ENCODE measurements at places on chromosomes 3 and 15.

- no peak overlapping the region for H3K27ac ChIP-seq
- DNase-seq: no peak
- no peaks in the 10 kb centered on the region for H3K4me1 ChIP-seq
Measured at GRCh38 chr3:150091626-150092025, 120.9 kb upstream of the PFN2 start.

GRCh38 chr3:127053979-127054378, 71.1 kb downstream of the PLXNA1 start:
- no peaks in the 10 kb centered on the region for H3K27me3 ChIP-seq
- H3K4me1 ChIP-seq: no peaks in the 10 kb centered on the region
- no peak for DNase-seq
- no peaks in the 10 kb centered on the region for H3K36me3 ChIP-seq
- no peak overlapping the region for H3K4me3 ChIP-seq
- no peak overlapping the region for H3K27ac ChIP-seq

- H3K36me3 ChIP-seq: no peaks in the 10 kb centered on the region
- H3K4me3 ChIP-seq: no peak overlapping the region
- H3K4me1 ChIP-seq: no peaks in the 10 kb centered on the region
- no peak overlapping the region for H3K27ac ChIP-seq
- H3K27me3 ChIP-seq: no peaks in the 10 kb centered on the region
Measured at GRCh38 chr3:143726727-143727126, 121.5 kb downstream of the SLC9A9 start.

GRCh38 chr3:168548719-168549118, 453.0 kb upstream of the GOLIM4 start:
- no peak overlapping the region for H3K27ac ChIP-seq
- no peak overlapping the region for H3K4me3 ChIP-seq
- H3K4me1 ChIP-seq: no peaks in the 10 kb centered on the region

DNA sequence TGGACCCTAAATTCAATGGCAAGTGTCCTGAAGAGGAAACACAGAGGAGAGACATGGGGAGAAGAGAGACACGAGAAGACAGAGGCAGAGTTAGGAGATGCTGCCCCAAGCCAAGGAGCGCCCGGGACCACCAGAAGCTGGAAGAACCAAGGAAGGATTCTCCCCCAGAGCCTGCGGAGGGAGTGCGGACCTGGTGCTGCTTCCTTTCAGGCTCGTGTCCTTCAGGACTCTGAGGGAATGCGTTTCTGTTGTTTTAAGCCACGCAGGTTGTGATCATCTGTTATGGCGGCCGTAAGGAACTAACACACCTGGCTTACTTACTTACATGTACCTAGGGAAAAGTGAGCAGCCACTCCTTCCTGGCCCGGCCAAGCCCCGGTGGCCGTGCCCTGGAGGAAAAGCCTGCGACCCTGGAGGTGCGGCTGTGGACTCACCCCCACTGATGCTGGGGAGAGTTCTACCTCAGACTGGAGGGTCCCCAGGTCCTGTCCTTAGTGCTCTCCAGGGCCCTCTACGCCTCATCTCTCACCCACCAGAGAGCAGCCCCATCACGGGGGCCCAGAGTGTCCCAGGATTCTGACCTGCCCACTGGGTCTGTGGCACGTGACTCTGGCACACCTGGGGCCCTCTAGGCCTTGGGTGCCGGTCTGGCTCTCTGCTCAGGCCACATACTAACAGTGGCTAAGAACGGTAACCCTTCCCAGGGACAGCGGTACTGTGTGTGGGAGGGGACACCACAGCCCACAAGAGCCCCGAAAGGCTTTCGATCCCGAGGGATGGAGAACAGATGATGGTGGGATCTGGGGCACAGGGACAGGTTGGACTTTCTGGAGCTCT, 61.8 kb downstream of the ITGA11 start:
- H3K36me3 ChIP-seq: no peaks in the 10 kb centered on the region
- H3K27me3 ChIP-seq: no peaks in the 10 kb centered on the region
- no peak for DNase-seq
- H3K27ac ChIP-seq: no peak overlapping the region

GRCh38 chr3:111751961-111752360, 107.1 kb upstream of the PHLDB2 start:
- H3K36me3 ChIP-seq: no peaks in the 10 kb centered on the region
- no peaks in the 10 kb centered on the region for H3K27me3 ChIP-seq
- H3K27ac ChIP-seq: no peak overlapping the region
- no peak overlapping the region for H3K4me3 ChIP-seq

- H3K36me3 ChIP-seq: no peaks in the 10 kb centered on the region
- peaks cover 8% of the 10 kb centered on the region for H3K27me3 ChIP-seq
- no peak overlapping the region for H3K27ac ChIP-seq
- DNase-seq: no peak
Measured at GRCh38 chr3:73500321-73500720, 124.4 kb downstream of the PDZRN3 start.

DNA sequence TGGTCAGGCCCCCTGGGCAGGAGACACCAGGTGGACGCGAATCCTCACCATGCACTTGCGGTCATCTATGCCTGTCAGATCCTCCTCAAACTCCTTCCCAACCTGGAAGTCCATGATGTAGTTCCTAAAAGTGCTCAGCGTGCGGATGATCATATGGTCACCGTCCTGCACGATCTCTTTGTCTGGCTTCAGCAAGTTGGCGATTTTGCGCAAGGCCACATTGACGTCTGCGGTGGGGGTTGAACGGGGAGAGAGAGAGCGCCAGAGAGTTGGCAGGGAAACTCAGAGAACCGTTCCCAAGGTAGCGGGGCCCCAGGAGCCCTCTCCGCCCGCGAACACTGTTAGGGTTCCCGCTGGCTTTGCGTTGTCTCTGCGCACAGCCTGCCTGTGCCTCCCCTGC, 809 bp downstream of the RBP1 start:
- no peak overlapping the region for H3K27ac ChIP-seq
- no peaks in the 10 kb centered on the region for H3K36me3 ChIP-seq
- DNase-seq: no peak
- H3K4me1 ChIP-seq: no peaks in the 10 kb centered on the region
- no peak overlapping the region for H3K4me3 ChIP-seq

GRCh38 chr15:49946681-49947080, 172.4 kb downstream of the ATP8B4 start:
- no peaks in the 10 kb centered on the region for H3K27me3 ChIP-seq
- H3K36me3 ChIP-seq: no peaks in the 10 kb centered on the region
- no peak for DNase-seq
- H3K4me1 ChIP-seq: no peaks in the 10 kb centered on the region
- no peak overlapping the region for H3K27ac ChIP-seq
- H3K4me3 ChIP-seq: no peak overlapping the region

GRCh38 chr15:69265347-69265955, 33.3 kb upstream of the PAQR5 start:
- no peaks in the 10 kb centered on the region for H3K36me3 ChIP-seq
- H3K4me3 ChIP-seq: no peak overlapping the region
- H3K4me1 ChIP-seq: no peaks in the 10 kb centered on the region
- no peak overlapping the region for H3K27ac ChIP-seq

DNA sequence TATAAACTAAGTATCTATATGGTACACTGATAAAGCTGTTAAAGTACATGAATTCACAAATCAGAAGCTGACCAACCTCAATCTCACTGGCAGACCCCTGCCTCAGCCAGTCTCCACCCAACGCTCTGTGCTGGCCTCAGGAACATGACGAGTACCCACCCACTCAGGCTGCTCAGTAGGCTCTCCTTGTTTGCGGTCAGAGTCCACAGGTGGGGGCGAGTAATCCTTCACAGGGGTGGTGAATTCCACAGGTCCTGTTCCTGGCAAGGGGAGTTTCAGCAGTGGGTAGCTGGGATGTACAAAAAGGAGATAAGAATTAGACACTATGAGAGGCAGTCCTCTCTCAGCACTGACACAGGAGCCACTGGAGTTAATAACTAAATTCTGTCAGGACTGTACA, 40.9 kb downstream of the SCAP start:
- H3K27ac ChIP-seq: no peak overlapping the region
- no peaks in the 10 kb centered on the region for H3K27me3 ChIP-seq
- no peaks in the 10 kb centered on the region for H3K4me1 ChIP-seq
- no peak overlapping the region for H3K4me3 ChIP-seq

DNA sequence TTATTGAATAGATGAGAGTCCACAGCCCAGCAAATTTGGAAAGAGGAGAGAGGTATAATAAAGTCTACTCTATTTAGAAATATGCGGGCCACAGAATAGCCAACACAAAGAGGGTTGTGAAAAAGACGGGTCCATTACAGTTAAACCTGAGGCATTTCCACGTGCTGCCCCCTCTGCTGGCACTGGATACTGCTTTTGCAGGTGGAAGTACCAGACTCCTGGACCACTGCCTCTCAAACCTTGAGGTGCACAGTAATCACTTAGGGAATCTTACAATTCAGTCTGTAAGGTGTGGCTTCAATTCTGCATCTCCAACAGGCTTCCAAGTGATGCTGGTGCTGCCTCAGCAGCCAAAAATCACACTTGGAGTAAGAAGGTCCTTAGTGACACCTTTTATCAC, 3.0 kb upstream of the TFDP2 start:
- no peak for DNase-seq
- no peak overlapping the region for H3K27ac ChIP-seq
- H3K27me3 ChIP-seq: no peaks in the 10 kb centered on the region
- H3K4me3 ChIP-seq: no peak overlapping the region

GRCh38 chr3:73569246-73569760, 55.4 kb downstream of the PDZRN3 start:
- H3K4me3 ChIP-seq: no peak overlapping the region
- H3K27ac ChIP-seq: no peak overlapping the region
- H3K27me3 ChIP-seq: no peaks in the 10 kb centered on the region
- no peak for DNase-seq
- no peaks in the 10 kb centered on the region for H3K4me1 ChIP-seq
- no peaks in the 10 kb centered on the region for H3K36me3 ChIP-seq

- no peaks in the 10 kb centered on the region for H3K27me3 ChIP-seq
- DNase-seq: no peak
- no peak overlapping the region for H3K27ac ChIP-seq
- H3K36me3 ChIP-seq: no peaks in the 10 kb centered on the region
Measured at GRCh38 chr3:24278543-24278942, 216.1 kb downstream of the THRB start.

- H3K36me3 ChIP-seq: no peaks in the 10 kb centered on the region
- no peak overlapping the region for H3K27ac ChIP-seq
- no peaks in the 10 kb centered on the region for H3K4me1 ChIP-seq
- no peak overlapping the region for H3K4me3 ChIP-seq
- DNase-seq: no peak
- peaks cover 16% of the 10 kb centered on the region for H3K27me3 ChIP-seq
Measured at GRCh38 chr15:73901126-73901810, 25.0 kb upstream of the LOXL1 start.

- DNase-seq: no peak
- H3K27me3 ChIP-seq: no peaks in the 10 kb centered on the region
- H3K27ac ChIP-seq: no peak overlapping the region
- no peaks in the 10 kb centered on the region for H3K4me1 ChIP-seq
Measured at GRCh38 chr3:115212615-115213014, 65.5 kb upstream of the ZBTB20 start.

DNA sequence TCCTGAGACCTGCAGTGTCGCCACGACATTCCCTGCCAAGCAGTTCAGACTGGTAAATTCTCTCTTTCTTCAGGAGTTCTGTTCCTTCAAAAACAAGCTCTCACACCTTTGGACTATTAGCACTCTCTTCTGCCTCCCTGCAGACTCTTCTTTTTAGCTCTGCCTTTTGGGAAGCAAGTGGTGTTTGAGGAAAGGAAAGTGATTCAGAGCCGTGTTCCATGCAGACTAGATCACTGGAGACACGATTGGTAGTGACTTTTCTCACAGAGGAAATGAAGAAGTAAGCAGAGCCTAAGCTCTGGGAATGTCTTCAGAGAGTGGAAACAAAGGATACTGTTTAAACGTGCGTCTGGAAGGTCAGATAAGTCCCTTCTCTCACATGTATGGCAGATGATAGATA, 270.6 kb upstream of the TPRG1 start:
- no peak overlapping the region for H3K27ac ChIP-seq
- H3K36me3 ChIP-seq: no peaks in the 10 kb centered on the region
- DNase-seq: no peak
- no peaks in the 10 kb centered on the region for H3K4me1 ChIP-seq
- H3K27me3 ChIP-seq: no peaks in the 10 kb centered on the region

GRCh38 chr15:47640901-47641300, 76.4 kb upstream of the SEMA6D start:
- no peak for DNase-seq
- no peak overlapping the region for H3K27ac ChIP-seq
- H3K36me3 ChIP-seq: no peaks in the 10 kb centered on the region
- H3K4me3 ChIP-seq: no peak overlapping the region

GRCh38 chr3:132787616-132788300, 65.5 kb upstream of the NPHP3 start:
- peaks cover 3% of the 10 kb centered on the region for H3K27me3 ChIP-seq
- no peaks in the 10 kb centered on the region for H3K36me3 ChIP-seq
- no peak overlapping the region for H3K4me3 ChIP-seq
- DNase-seq: no peak
- H3K4me1 ChIP-seq: no peaks in the 10 kb centered on the region

- no peak for DNase-seq
- peaks cover 68% of the 10 kb centered on the region for H3K36me3 ChIP-seq
- H3K4me1 ChIP-seq: peaks cover 37% of the 10 kb centered on the region
- H3K27me3 ChIP-seq: no peaks in the 10 kb centered on the region
- H3K27ac ChIP-seq: peak overlapping the region; percentile 48
Measured at GRCh38 chr3:16374047-16374934, 109.3 kb downstream of the OXNAD1 start.

DNA sequence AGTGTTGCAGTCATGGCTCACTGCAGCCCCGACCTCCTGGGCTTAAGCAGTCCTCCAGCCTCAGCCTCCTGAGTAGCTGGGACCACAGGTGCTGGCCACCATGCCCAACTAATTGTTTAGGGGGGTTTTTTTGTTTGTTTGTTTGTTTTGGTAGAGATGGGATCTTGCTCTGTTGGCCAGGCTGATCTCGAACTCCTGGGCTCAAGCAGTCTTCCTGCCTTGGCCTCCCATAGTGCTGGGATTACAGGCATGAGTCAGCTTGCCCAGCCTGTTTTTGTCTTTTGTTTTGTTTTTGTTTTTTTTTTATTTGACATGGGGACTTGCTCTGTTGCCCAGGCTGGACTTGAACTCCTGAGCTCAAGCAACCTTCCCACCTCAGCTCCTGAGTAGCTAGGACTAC, 17.4 kb downstream of the NDUFB5 start:
- no peaks in the 10 kb centered on the region for H3K4me1 ChIP-seq
- no peak for DNase-seq
- peaks cover 56% of the 10 kb centered on the region for H3K36me3 ChIP-seq
- no peaks in the 10 kb centered on the region for H3K27me3 ChIP-seq
- H3K4me3 ChIP-seq: no peak overlapping the region
- no peak overlapping the region for H3K27ac ChIP-seq

GRCh38 chr15:34606545-34606944, 23.1 kb upstream of the GOLGA8B start:
- peaks cover 6% of the 10 kb centered on the region for H3K27me3 ChIP-seq
- no peaks in the 10 kb centered on the region for H3K36me3 ChIP-seq
- H3K4me3 ChIP-seq: no peak overlapping the region
- no peaks in the 10 kb centered on the region for H3K4me1 ChIP-seq
- no peak for DNase-seq

GRCh38 chr3:24400015-24400414, 94.6 kb downstream of the THRB start:
- no peaks in the 10 kb centered on the region for H3K4me1 ChIP-seq
- no peak overlapping the region for H3K4me3 ChIP-seq
- H3K36me3 ChIP-seq: no peaks in the 10 kb centered on the region
- no peak overlapping the region for H3K27ac ChIP-seq
- DNase-seq: no peak

All from DND-41 (cell line).